ENCODE measurements at places on chromosomes 1 and 21.

- DNase-seq: no peak
Measured at GRCh38 chr1:83500987-83501591, 497.8 kb downstream of the TTLL7 start.

- no peak for DNase-seq
Measured at GRCh38 chr1:225549821-225550220, 103.1 kb downstream of the ENAH start.

- DNase-seq: no peak
Measured at GRCh38 chr21:28604946-28605537, 387.6 kb downstream of the LTN1 start.

DNA sequence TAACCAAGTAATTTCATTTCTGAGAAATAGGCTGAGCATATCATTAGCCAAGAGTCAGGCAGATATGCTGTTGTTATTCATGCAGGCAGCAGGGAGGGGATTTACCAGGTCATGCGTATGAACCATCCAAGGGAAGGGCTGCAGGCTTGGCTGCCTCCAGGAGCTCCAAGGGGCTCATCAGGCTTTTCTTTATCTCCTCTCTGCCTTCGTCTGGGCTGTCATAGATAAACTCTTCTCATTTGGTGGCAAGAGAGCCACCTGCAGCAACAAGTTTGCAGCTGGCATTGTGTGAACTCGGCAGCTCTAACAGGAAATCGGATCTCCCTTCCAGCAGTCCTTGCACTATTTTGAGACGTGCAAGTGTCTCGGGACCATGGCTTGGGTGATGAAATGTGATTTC is 7.5 kb downstream of the CCDC27 start:
- no peak for DNase-seq

- peak; percentile 52 for DNase-seq
Measured at GRCh38 chr21:42117967-42118780, 47.1 kb downstream of the UMODL1 start.

- DNase-seq: no peak
Measured at GRCh38 chr21:34185026-34185750, 111.8 kb downstream of the MRPS6 start.

DNA sequence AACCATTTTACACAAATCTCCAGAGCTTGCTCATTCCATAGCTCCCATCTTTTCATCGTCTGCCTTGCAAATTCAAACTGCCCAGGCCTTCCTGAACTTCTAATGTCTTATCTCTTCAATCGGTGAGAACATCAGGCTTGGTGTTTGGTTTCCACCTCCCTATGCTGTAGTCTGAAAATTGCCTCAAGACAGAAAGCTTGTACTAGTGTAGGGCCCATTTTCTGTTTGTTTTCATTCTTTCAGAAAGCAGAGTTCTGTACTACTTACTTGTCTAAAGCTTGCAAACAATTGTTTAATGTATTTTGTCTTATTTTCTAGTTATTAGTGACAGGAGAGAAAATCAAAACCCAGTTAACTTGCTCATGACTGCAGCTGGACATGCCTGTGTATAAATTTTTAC is 16.8 kb downstream of the HOOK1 start:
- no peak for DNase-seq

DNA sequence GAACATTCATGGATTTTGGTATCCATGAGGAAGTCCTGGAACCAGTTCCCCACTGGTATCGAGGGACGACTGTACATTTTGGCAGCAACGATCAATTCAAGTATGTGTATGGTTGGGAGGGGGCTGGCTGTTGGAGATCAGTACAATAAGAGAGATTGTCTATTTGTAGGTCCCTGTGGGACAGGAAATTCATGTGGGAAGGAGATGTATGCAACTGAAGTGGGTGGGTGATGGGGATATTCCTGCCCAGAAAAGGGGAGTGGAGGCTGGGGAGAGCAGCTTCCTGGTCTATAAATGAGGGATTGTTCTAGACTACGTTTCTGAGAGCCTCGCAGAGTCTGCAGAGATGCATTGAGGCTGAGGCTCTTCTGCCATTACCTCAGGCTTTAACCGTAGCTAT is 140.2 kb upstream of the MAGI3 start:
- DNase-seq: no peak

- no peak for DNase-seq
Measured at GRCh38 chr1:59484096-59484495, 187.2 kb downstream of the FGGY start.

DNA sequence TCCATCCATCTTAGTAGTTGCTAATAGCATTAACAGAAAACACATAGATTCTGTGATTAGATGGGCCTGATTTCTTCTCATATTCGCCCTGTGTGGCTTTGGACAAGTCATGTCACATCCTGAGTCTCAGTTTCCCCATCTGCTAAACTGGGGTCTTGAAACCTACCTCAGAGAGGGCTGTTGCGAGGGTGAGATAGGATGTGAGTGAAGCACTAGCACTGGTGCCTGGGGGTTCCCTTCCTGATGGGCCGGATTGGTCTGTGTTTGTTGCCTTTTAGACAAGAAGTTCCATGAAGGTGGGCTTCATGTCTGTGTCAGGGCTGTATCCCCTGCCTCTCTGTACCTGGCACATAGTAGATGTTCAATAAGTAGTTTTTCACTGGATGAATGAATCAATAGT is 3.5 kb upstream of the MAN1C1 start:
- DNase-seq: no peak

DNA sequence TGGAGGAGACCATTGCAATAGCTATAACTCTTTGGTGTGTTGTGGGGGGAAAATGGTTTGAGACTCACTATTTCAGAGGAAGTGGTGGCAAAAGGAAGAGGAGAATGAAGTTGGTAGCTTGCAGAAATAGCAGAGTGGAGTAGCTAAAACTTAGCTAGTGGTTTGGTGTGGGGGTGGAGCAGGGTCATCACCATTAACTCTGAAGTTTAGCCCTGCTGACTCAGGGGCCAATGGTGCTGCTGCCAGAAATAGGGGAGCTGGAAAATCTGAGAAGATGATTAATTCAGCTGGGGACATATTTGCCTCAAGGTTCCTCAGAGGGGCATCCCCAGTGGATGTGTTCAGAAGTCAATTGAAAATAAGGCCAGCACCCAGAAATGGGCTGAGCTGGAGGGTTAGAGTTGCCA is 65.4 kb downstream of the RUNX1 start:
- no peak for DNase-seq

DNA sequence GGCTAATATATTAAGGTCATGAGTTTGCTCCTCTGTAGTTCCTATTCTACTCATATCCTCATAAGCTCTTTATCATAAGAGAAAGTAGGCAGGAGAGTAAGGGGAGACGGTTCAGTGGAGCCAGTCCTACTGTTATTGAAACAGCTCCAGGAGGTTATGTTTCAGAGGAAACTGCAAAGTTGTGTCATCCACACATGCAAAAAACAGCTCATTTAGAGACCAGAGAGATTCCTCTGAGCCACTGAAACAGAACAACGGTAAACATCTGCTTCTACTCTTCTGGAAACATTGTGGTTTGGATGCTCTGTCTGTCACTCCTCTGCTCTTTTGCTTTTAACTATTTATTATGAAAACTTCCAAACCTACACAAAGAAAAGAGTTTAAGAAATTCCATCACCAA is 66.3 kb upstream of the PPP2R5A start:
- DNase-seq: peak; percentile 21

DNA sequence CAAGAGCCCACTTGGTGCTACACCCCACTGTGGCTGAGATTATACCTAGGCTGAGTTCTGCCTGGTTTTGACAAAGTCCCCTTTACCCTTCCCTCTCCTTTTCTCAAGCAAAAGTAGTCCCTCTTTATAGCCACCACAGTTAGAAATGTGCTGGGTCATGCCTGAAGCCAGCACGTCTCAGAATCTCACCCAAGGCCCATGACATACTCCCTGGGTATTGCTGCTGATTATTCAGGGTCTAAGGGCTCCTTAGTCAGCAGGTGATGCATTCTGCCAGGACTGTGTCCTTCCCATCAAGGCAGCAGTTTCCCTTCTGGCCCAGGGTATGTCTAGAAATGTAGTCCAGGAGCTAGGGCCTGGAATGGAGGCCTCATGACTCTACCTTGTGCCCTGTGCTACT is 67.3 kb upstream of the COX20 start:
- no peak for DNase-seq

- DNase-seq: peak; percentile 68
Measured at GRCh38 chr1:109509176-109510134, at the start of gene AMIGO1. Gene AMIGO1 (minus strand): TSS chr1:109509727. CDS start chr1:109508912, 815 bp downstream.
